ENCODE measurements at places on chromosomes 3 and 15.

GRCh38 chr3:33577173-33577572 lies 137.0 kb upstream of the UBP1 start:
- DNase-seq = no peak

GRCh38 chr15:96362011-96362754 lies 31.7 kb downstream of the NR2F2 start:
- DNase-seq = no peak

DNA sequence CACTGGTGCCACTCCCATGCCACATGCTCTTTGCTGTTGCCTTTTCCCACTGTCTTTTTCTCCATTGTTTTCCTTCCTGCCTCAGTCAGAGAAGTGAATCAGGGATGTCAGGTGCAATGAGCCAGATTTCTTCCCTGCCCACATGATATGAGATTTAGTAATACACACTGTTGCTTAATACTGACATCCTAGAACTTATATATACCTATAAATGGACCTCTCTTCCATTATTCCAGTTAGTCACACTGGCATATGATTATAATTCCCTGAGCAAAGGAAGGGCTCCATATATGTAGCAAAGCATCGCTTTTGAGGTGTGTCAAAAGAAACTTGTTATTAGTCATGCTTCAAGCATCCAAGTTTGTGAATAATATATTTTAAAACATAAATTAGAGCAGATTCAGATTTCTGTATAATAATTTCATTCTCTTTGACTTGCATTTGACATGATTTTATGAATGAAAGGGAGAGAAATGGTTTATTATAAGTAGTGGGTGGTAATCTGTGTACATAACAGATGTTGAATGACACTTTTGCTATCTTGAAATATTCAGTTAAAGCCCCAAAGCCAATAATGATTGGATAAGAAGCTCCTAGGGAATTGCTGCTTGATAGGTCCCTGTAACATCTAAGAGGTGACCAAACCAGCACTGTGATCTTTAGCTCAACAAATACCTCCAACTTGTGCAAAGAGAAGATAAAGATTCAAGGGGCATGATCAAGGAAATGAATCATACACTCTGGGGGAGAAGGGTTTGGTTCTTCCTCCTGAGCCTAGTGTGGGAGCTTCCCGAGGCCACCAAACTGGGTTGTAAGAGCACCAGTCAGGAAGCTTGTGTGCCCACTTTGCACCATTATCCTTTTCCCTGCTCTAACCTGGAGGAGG lies 48.6 kb downstream of the CHST2 start:
- DNase-seq = peak; percentile 25

- DNase-seq = no peak
Observed at GRCh38 chr15:85010386-85011159, 28.9 kb downstream of the PDE8A start.

GRCh38 chr3:159964166-159964973 lies 24.3 kb upstream of the IL12A start:
- DNase-seq = peak; percentile 65

- DNase-seq = no peak
Observed at GRCh38 chr3:134020135-134020680, 9.5 kb downstream of the SLCO2A1 start.

GRCh38 chr3:132638706-132639105 lies 20.9 kb downstream of the ACAD11 start:
- no peak for DNase-seq

GRCh38 chr3:181790561-181790960 lies 78.8 kb downstream of the SOX2 start:
- no peak for DNase-seq

DNA sequence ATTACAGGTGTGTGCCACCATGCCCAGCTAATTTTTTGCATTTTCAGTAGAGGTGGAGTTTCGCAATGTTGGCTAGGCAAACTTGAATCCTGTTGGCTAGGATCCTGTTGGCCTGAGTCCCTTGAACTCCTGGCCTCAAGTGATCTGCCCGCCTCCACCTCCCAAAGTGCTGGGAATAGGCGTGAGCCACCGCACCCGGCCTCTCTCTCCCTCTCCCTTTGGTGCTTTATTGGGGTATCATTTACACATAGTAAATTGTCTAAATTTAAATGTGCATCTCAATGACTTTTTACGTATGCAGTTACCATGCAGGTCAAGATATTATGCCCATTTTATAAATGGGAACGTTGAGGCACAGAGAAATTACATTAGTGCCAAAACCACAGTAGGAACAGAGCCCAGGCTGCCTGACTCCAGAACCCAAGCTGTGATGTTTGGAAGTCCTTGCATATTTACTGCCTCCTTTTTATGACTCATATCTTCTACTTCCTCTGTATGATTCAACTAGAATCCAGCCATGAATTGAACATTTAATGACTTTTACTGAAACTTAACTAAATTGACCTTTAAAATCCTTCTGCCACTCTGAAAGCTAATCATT lies 34.0 kb upstream of the RPP14 start:
- DNase-seq = peak; percentile 92

- DNase-seq = no peak
Observed at GRCh38 chr15:101523560-101523940, 34.0 kb upstream of the PCSK6 start.

- DNase-seq = no peak
Observed at GRCh38 chr3:146404436-146404835, 64.9 kb downstream of the PLSCR2 start.

DNA sequence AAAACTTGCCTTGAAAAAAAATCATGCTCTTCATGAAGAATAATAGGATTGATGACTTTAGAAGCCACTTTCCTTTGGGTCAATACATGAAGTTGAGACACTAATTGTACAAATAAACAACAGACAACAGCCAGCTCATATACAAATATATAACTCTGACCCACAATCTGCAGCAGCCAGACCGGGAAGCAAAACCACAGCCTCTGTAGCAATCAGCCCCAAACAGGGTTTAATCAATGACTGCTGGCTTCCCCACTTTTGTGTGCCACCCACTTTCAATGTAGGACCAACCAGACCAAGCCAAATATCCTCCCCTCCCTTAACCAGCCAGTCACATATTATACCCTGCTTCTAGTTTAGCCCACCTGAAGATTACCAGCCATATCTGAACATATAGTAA lies 39.0 kb downstream of the IFT57 start:
- no peak for DNase-seq

DNA sequence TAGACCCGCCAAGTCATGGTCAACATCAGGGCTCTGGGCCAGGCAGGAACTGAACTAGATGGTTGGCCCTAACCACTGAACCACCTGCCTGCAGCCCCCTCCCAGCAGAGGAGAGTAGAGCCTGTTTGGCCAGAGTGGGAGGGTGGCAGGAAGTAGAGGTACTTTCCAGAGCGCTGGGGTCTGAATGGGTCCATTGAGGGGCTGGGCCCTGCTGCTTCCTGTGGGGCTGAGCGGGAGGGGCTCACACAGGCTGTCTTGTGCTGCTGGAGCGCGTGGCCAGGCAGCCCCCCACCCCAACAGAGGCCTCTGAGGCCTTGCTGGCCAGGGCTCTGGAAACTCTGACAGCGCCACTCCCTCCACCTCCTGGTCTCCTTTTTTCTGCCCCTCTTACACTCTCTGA lies 17.4 kb downstream of the CSPG4 start:
- DNase-seq = no peak

- no peak for DNase-seq
Observed at GRCh38 chr3:88149101-88149508, 654 bp upstream of the C3orf38 start.

Data from kidney capillary endothelial cell (primary cell).